ENCODE measurements at places on chromosomes 2 and 18.

DNA sequence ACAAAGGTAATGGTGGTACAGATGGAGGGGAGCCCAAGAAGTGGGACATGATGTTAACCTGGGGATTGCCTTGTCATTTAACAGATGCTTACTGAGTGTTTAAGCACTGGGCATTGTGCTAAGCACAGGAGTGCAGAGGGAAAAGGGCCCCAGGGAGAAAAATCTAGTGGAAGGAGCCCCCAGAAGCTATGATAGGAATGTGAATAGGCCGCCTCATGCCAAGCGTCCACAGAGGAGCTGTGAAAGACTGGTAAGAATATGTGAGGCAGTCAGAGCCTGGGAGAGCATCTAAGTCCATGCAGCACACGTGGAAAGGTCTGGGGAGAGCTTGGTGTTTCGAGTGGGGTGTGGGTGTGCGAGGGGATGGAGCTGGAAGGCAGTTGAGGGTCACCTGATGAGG is 5.5 kb downstream of the ZNF532 start:
- no peak for DNase-seq

- no peak for DNase-seq
These were observed 36.2 kb downstream of the NDUFAF7 start for GRCh38 chr2:37267685-37268084.

- no peak for DNase-seq
These were observed 396.2 kb upstream of the VWC2L start for GRCh38 chr2:214014551-214015220.

DNA sequence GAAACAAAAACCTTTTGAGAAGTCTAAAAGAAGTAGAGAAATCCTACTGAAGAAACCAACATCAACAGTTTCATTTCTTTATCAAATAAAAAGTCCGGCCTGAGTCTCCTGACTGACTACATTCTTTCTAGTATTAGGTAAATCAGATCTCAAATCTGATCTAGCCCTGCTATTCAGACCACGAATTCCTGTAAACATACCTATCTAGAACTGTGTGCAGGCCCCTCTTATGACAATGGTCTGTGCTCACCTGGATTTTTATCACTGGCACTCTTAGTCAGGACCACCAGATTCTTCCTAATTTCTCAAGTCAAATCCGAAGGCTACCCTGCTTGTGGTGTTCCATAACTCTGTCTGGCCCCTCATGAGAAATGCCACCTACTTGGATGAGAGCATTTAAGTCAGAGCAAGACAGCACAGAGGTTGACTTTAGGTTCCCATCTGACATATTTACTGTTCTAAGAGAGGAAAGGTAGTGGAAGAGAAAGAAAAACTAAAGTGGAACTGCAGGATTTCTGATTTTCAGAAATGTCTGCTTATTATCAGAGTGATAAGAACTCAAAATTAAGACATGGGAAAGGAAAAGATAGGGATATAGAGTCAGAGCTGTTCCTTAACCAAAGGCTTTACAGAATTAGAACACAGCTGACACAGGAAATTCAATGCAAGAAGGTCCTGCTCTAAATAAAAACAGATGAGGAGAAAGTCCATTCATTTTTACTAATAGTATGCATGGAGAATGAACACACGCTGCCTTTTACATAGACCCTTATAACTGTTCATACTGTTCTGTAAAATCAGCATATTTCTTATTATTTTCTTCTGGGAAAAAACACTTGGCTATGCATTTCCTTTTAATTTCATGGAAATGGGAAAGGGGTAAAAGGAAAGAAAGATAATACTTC is 56.5 kb downstream of the SLC8A1 start:
- no peak for DNase-seq

DNA sequence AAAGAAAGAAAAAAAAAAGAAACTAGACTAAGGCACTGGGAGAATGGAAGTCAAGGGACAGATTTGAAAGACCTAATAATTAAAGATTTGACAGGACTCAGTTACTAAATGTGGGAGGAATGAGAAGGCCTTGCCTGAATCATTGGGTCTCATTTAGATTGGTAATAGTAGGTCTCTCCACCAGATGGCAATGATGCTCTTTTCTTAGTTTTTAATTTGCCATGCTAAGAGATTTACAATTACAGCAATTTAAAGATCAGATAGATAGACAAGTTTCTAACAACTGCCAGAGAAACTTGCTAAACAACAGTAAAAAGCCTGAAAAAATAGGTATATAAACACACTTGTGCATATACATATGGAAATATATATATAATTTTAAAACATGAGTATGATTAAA is 153.0 kb downstream of the TMEM247 start:
- DNase-seq: no peak

- no peak for DNase-seq
These were observed 83.7 kb upstream of the RND3 start for GRCh38 chr2:150571121-150571520.

DNA sequence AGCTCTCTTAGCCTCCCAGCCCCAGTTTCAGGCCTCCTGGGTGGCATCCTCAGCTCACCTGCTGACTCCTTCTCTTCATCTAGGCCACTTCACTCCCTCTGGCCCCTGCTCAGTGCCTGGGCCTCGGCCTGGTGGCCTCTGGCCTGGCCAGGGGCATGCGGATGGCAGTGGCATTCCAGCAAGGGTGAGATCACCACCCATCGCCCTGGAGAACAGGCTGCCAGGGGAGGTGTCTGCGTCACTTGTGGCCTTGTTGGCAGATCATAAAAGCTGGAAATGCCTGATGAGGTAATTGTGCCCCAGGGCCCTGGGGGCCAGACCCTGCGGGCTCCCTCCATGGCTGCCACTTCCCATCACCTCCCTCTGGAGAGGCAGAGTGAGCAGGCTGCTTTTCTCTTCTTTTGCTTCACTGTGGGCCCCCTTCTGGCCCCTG is 72.5 kb upstream of the SMAD2 start:
- no peak for DNase-seq

- DNase-seq: no peak
These were observed 18.8 kb downstream of the TGOLN2 start for GRCh38 chr2:85308896-85309555.

DNA sequence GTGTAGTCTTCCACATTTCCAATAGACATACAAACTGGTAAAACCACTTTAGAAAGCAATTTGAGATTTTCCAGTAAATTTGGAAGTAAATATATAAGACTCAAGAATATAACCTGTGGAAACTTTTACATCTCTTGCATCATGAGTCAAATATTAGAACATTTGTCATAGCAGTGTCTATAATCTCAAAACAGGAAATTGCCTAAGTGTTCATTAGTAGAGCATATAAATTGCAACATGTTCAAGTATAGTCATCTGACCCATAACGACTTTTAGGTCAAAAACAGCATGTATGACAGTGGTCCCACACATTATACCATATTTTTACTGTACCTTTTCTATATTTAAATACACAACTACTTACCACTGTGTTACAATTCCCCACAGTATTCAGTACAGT is 555.9 kb upstream of the VRK2 start:
- no peak for DNase-seq

All from stimulated activated CD4-positive, alpha-beta T cell treated with anti-CD3 and anti-CD28 coated beads, Interleukin-2, amount 100 ng/mL, for 4 hours (primary cell).